ENCODE measurements at places on chromosomes 1 and 21.

DNA sequence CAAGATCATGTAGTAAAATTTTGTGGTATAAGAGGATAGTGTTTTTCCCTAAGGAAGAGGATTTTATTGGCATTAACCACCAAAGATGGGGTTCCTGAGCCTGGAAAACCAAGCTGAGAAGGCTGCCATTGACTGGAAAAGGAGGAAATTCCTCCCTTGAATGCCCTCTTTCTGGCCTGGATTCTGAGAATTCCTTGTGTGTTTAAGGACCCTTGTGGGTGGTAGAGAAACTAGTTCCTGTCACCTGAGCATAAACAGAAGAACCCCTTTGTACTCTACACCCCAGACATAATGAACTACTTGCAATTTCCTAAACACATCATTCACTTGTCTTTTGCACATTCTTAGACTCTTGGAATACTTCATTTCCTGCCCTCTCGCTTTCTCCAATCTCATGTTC, 33.1 kb upstream of the CEP350 start:
- no peak for DNase-seq

GRCh38 chr1:153246825-153247224, 12.7 kb upstream of the LORICRIN start:
- DNase-seq = no peak

DNA sequence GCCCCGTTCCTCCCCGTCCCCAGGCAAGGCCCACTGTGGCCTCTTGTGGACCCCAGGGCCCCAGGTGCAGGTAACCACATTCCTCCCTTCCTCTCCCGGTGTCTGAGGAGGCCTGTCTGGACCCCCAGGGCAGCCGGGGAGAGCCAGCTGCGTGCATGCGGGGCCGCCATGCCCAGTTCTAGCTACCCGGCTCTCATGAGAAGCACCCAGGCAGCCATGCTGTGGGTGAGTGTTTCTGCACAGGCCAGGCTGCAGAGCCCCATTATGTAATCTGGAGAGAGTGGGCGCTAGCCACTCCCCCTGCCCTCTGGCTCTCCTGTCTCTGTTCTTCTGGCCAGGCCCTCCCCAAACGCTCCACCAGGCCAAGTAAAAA, 18.4 kb upstream of the PLEKHG5 start:
- DNase-seq = no peak

- no peak for DNase-seq
These were observed 276.7 kb downstream of the PCP4 start for GRCh38 chr21:40143822-40144525.

GRCh38 chr21:26194811-26195251, 24.3 kb upstream of the APP start:
- DNase-seq = no peak

DNA sequence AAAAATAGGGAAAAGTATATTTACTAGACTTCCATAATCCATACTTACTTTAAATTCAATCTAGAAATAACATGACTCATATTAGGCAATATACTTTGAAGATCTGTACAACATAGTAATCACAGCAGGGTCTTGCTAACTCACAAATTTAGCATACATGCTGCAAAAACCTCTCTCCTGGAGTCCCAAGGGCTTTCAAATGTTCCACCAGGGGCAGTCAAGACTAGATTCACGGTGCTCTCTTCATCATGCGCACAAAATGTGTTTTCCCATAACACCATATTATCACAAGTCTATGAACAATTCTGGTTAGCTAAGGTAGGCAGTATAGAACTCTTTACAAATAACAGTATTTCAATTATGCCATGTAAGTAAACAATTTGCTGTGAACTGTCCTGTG, 45.8 kb downstream of the SSX2IP start:
- DNase-seq = no peak
